Stimulated activated CD8-positive, alpha-beta memory T cell treated with anti-CD3 and anti-CD28 coated beads, Interleukin-4, amount 100 ng/mL, for 1 hour (primary cell): ENCODE measurements at places on chromosomes 1 and 21.

GRCh38 chr1:227437495-227438008 lies 119.3 kb upstream of the CDC42BPA start:
- no peak for DNase-seq

- no peak for DNase-seq
Measured at GRCh38 chr1:202599669-202600431, 110.4 kb downstream of the SYT2 start.

- DNase-seq: no peak
Measured at GRCh38 chr21:41009398-41010100, 158.4 kb upstream of the BACE2 start.

- no peak for DNase-seq
Measured at GRCh38 chr1:225767634-225768540, 9.7 kb upstream of the SRP9 start.

GRCh38 chr1:33375316-33375715 lies 54.4 kb upstream of the A3GALT2 start:
- DNase-seq: no peak

GRCh38 chr1:115430441-115431158 lies 92.6 kb upstream of the NGF start:
- no peak for DNase-seq

- DNase-seq: no peak
Measured at GRCh38 chr21:38759413-38759812, 46.3 kb upstream of the ETS2 start.

DNA sequence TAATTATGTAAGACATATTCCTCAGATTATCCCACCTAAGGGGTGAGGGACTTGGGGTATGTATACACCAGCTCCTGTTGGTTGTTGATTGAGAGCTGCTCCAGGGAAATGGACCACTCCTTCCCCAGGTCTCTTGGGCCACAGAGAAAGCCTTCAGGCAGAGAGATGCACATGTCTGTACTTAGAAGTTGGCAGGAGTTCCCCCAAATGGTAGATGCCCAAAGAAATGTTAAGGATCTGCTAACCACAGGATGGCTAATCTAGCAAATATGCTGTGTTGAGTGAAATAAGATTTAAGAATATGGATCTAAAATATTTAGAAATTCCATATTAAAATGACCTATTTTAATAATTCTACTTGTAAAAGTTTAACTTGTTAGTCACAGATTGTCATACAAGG lies 100.8 kb upstream of the DNAH14 start:
- DNase-seq: no peak

DNA sequence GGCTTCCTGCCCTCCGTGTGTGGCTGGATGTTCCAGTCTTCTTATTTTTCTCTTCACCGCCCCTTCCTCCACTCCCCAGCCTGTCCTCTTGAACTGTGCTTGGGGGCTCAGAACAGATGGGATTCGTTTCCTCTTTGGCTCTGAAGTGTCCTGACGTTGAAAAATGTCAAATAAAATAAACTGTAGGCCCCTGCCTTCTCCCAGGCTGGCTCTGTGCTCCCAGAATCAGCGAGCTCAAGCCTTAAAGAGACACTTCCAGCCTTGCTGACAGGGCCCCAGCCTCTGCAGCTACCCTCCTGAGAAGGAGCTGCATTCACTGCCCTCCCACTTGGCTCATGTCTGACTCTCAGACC lies 104.2 kb upstream of the IPO9 start:
- no peak for DNase-seq

GRCh38 chr1:170218257-170218650 lies 72.5 kb downstream of the NTMT2 start:
- no peak for DNase-seq
